ENCODE measurements at places on chromosomes 5 and 9.

DNA sequence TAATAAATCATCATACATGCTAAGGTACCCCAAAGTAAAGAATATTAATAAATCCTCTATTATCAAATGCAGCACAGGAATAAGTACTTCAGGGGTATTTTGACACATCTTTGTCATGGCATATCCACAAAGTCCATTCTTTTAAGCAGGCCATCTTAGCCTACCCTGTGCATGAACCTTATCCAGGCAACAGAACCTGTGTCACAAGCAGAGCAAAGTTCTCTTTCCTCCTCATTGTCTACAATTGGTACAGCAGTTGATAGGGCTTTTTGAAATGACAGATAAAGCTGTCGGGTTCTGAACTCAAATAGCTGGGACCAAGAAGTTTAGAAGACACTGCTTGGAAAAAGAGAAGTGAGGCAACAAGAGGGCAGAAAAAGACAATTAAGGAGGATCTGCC is 30.8 kb upstream of the PURA start:
- no peak for DNase-seq

- no peak for DNase-seq
Observed at GRCh38 chr9:26157411-26157810, 479.2 kb upstream of the TUSC1 start.

DNA sequence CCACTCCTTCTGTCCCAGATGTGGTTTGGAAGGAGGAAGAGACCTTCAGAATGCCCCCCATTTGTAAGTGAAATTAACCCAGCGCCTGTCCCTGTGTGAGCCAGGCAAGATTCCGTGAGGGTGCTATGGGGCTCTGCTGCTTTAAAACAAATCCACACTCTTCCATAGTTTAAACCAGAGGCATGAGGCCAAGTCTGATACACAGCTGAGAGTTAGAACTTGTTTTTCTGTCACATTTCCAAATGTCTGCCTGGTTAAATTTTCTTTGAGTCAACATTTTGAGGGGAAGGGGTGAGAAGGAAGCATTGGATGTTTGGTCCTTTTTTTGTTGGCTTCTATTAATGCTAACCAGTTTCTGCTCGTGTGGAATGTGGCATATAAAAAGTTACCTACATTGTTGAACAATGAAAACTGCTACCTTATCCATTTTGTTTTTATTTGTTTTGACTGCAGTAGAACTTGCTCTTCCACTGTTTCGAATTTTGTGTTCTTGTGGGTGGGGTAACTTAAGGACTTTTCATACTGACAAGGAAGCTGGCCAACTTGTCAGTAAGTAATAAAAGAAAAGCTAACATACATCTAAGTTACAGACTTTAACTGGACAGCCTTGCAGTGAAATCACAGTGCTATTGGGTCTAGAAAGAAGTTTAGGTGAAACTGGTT is 12.9 kb downstream of the RGMB start:
- DNase-seq = no peak

GRCh38 chr9:27396495-27396894 is 99.5 kb upstream of the EQTN start:
- no peak for DNase-seq

DNA sequence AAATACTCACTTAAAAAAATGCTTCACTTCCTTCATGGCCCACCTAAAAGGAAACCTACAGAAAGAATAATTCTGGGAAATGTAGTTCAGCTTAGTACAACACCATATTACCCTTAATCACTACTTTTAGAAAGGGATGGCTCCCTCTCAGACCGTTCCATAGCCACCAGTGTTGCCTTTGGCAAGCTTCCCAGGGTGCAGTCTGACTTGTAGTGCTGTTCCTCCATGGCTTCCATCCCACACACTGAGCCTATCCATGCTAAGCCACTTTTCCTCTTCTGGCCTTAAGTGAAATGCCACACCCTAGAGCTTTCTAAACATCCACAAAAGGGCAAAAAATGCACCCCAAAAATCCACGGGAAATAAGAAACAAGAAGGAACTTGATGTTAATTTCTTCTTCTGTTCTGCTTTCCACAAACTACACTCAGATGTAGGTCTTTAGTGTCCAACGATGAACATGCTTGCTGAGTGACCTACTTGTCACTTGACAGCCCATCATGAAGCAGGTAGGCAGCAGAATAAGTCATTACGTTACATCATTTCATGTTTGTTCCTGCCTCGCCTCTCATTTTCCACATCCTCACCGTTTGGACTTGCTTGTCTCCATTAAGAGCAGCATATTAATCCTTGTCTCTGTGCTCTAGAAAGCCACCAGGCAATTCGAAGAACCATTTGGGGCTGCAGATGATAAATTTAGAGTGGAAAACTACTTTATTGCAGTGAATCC is 391.1 kb upstream of the GRAMD2B start:
- DNase-seq = no peak

GRCh38 chr5:6359555-6360322 is 18.6 kb downstream of the MED10 start:
- DNase-seq = no peak

DNA sequence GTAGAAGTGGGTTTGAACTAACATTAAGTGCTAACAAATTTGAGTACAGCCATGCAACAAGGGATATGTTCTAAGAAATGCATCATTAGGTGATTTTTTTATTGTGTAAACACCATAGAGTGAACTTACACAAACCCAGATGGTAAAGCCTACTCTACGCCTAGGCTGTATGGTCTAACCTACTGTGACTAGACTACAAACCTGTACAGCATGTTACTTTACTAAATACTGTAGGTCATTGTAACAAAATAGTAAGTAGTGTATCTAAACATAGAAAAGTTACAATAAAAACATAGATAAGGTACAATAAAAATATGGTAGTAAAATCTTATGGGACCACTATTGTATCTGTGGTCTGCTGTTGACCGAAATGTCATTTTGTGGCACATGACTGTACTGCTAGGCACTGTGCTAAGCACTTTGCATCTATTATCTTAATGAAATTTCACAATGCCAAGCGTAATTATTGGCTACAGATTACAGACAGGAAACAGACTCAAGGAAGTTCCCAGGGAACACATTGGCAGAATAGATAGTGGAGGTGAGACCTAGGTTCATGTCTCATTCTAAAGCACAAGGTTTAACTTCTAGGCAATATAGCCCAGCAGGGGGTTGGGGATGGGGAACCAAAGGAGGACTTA is 62.7 kb downstream of the ATP10B start:
- DNase-seq = no peak

- DNase-seq = no peak
Observed at GRCh38 chr5:90347462-90347861, 62.1 kb downstream of the CETN3 start.

DNA sequence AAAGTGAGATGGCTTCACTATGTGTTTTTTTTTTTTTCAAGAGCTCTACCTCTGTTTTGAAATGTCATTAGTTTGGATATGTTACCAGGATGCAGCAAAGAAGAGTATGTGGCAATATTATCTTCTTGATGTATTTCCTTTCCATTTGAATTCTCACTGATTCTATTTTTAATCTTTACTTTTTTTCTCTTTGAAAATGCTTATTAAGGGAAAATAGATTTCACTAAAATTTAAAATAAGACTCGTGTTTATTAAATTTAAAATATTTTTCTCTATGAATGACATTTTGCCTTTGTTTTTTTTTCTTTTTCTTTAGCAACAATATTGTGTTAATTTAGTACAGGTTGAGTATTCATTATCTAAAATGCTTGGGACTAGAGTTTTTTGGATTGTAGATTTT is 29.2 kb downstream of the TENT2 start:
- no peak for DNase-seq

DNA sequence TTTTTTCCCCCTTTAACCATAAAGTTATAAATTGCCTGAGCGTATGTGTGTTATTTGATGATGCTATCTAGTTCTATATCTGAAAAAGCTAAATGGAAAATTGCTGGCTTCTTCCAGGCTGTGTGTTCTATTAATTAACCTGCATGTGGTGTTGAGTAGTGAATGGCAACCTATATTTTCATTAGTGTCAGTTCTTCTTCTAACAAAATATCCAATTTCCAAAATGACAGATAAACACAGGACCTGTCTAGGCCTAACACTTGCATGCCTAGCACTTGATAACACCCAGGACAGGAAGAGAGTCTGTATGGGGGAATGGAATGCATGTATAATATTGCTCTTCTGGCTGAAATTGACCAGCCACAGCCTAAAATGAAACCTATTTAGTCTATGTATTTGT is 91.7 kb downstream of the CD180 start:
- DNase-seq = no peak

DNA sequence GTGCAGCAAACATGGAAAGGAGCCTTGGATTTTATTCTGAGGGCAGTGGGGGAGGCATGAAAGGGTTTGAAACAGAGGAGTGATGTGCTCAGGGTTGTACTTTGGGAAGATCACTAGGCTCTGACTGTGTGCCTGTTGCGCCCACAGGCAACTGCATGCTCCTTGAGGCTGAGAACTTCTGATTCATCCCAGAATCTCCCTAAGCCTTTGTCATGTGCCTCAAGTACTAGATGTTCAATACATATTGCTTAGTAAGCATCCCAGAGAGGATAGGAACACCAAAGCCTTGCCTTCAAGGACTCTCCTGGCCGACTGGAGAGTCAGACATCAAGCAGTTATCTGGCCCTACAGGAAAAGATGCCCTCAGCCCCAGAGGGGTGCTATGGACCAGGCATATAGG is 54.1 kb downstream of the ARHGEF37 start:
- DNase-seq = no peak

- DNase-seq = peak; percentile 47
Observed at GRCh38 chr5:142063878-142064331, 44.7 kb upstream of the NDFIP1 start.

GRCh38 chr5:159240301-159240870 is 22.7 kb upstream of the UBLCP1 start:
- DNase-seq = peak; percentile 38

GRCh38 chr5:22614486-22615094 is 238.6 kb downstream of the CDH12 start:
- no peak for DNase-seq

DNA sequence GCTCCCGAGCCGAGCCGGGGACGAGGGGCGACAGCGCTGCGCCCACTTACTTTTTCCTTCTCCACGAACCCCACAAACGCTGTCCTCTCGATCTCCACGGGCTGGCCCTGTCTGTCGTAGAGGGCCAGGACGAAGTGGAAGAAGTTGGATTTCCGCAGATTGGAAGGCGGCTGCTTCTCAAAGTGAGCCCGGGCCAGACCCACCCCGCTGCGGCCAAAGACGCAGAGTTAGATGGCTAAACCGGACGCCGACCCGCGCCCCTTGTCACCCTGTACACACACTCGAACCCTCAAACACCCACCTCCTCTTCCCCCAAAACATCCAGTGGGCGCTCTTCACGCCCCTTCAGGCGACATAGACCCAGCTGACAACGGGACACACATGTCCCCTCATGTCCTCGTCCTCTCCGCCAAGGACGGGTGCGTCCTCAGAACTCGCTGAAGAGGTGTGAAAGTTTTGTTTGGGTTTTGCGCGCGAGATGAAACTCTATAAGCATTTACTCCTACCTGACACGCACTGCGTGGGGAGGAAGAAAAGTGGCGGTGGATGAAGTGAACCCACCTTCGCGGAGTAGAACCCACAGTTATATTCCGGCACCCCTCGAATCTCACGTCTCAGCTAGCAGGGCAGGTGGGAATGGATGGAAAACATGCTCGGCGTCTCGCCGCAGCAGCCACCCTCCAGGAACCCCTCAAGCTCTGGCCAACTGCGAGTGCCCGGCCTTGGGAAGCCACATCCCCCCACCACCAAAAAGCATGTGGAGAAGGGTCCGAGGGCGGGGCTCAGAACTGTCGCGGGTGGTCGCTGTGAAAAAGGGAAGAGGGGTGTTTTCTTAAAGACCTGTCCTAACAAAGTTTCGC is 2.6 kb downstream of the EBF1 start:
- no peak for DNase-seq

GRCh38 chr5:142939006-142939405 is 168.8 kb downstream of the ARHGAP26 start:
- DNase-seq = no peak

GRCh38 chr5:134614450-134615085 is 18.1 kb downstream of the SAR1B start:
- DNase-seq = no peak

DNA sequence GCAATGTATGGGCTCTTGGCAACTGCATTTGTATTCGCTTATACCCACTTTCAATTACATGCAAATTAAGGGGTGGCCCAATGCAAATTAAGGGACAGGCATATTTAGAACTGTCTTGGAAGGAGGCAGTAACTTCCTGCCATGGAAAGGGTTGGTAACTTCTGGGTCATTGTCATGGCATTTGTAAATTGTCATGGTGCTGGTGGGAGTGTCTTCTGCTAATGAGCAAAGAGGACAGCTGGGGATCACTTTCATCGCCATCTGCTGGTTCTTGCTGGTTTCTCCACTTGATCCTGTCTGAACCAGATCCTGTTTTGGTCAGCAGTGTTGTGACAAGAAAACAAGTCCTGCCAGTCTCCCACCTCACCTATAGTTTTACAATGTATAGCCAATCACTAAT is 23.3 kb upstream of the UGT3A2 start:
- no peak for DNase-seq

DNA sequence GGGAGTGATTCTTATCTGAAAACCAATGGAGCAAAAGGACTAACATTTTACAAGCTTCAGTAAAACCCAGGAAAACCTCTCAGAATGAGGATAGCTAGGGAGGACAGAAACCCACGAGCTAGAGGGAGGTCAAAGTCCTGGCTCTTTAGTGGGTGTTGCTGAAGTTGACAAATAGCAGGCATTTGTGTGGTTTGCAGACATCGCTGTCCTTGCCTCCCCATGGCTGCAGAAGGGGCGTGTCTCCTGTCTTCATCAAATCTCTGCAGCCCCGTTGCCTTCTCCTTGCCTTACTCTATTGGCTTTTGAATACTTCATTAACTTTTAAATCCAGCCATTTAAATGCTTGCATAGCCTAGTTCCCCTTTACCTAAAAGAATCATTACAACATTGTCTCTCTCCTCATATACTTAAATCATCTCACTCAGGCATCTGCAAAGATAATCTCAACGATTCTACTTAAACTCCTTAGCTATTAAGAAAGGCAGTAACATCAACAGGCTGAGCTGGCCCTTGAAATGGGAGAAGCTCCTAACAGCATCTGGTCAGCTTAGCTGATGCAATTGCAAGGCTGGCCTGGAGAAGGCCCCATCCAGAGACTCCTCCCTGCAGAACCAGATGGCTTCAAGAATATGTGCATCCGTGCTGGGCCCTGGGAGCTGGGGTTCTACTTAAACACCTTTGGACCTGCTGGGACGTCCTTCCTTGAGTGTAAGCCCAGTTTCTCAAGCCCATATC is 152.8 kb upstream of the TAS2R1 start:
- no peak for DNase-seq

DNA sequence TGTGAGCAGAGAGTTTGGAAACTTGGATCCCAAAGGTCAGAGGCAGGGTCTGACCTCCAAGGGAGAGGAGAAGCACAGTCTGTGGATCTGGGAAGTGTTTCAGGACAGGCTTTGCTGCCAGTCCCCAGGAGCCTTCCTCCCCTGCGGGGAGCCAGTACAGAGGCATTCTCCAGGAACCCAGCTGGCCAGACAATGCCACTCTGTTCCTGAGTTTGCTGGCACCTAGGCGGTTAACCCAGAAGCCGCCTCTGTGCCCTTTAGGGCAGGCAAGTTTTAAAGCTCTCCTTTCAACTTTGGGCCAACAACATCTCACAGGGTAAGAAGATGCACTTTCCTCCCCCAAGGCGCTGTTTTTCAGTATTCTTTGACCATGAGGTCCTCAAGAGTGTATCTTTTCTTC is 37.0 kb upstream of the FGF1 start:
- no peak for DNase-seq

GRCh38 chr9:135517407-135517822 is 3.8 kb upstream of the LCN1 start:
- no peak for DNase-seq

GRCh38 chr5:87243161-87243844 is 24.4 kb upstream of the RASA1 start:
- peak; percentile 14 for DNase-seq

- no peak for DNase-seq
Observed at GRCh38 chr9:110446171-110446570, 108.5 kb upstream of the TXNDC8 start.

All from H54 (cell line).